ENCODE measurements at places on chromosomes 11 and 22. TPM values are rescaled to one million over a fixed set of nuclear protein-coding genes. Genes with fewer than 3 reads are reported as not detected.

ISX gene
- not detected for total RNA-seq

TIMP3 gene
- 20.1 TPM for total RNA-seq

CTSD gene
- 583 TPM for total RNA-seq

CD3D gene
- total RNA-seq = 4.0 TPM

- no peak for ATAC-seq
Measured at GRCh38 chr22:25540166-25540907, 24.1 kb upstream of the GRK3 start.

DNA sequence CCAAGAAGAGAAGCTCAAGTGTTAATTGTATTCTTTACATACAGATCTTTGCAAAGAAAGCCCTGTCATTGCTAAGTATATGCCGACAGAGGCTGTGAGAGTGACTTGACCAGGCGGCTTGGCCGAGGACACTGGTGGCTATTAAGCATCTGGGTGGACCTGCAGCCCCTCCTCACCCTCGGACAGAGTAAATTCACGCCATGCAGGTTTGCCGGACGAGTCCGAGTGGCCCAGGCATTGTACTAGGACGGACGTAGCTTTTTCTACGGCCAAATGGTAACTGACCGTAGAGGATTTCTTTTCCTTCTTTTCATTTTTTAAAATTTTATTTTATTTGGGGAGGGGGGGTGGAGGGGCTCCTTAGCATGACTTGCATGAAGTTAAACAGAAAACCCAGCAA is 47.0 kb downstream of the KCNC1 start:
- ATAC-seq = no peak

All from esophagus mucosa (tissue), 1 donor.